Suppressor macrophage treated with lipopolysaccharide for 4 hours (primary cell): ENCODE measurements at places on chromosomes 16 and 17.
A peak's percentile ranks its signal among the peaks of the same experiment; 100 is the strongest.

DNA sequence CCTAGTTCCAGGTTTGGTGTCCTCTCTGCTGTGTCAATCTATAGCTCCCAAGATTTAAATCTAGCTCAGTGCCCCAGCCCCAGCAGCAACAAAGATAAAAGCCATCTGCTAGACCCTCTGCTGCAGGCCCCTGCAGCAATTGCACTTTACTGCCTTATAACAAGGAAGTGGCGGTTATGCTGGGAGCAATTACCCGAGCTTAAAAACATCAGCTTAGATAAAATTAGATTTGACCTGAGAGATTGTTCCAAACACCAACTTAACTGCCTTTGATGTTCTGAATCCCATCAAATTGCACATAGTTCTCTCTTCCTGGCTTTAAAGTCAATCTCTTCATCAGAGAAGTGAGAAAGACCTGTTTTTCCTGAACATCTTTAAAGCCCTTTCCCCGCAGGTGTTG, 62.4 kb upstream of the SHISA6 start:
- DNase-seq: no peak

GRCh38 chr17:1413281-1413791, 13.3 kb upstream of the YWHAE start:
- DNase-seq: peak; percentile 26

DNA sequence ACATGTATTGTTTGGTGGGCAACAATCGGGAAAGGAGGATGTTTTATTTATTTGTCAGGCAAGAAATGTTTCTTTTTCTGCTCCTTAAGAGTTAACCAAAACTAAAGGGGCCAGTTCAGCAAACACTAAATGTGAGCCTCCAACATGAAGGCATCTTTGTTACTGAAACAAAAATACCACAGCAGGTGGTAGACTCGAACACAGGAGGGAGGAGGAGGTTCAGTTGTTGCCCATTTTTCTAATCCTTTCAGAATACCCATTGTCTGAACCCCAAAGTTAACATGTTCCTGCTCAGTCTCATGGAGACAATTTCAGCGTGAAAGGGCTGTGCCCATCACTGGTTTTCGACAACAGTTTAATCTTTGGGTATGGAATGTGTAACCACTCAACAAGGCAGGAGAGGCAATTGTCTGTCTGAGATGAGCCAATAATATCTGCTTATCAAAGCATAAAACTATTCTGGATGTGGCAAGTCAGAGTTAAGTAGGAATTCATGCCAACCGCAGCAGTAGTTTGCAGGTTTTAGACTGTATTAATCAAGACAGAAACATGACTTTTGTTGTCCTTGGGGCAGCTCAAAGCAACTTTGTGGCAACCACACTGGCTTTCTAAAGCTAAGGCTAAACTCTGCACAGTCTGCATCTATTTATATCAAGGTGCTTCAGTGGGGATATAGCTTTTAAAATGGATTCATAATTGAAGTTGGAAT, 211.7 kb downstream of the FTO start:
- DNase-seq: no peak

DNA sequence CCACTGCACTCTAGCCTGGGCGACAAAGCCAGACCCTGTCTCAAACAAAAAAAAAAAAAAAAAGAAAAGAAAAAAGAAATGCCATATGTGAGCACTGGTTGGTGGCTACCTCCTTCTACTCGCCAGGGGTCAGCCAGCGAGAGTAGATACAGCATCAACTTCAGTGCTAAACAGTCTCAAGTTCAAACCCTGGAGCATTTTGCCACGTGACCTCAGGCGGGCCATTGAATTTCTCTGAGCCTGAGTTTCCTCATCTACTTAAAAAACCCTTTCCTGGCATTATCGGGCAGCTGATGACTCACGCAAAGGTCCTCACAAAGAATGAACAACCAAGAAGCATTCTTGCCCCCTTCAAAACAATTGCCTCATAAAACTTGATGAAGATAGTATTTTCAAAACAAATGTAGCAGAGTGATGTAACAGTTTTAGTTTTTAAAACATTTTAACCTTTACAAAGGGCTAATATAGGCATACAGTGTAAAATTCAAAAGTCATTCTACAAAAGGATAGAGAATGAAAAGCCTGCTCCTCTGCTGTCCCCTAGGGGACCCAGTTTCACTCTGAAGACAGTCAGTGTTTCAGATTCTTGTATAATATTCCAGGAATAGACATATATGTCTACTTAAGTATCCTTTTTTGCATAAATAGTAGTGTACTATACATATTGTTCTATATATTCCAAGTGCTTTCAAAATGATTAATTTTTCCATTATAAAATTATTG, 28.4 kb downstream of the DNAH2 start:
- DNase-seq: peak; percentile 69

DNA sequence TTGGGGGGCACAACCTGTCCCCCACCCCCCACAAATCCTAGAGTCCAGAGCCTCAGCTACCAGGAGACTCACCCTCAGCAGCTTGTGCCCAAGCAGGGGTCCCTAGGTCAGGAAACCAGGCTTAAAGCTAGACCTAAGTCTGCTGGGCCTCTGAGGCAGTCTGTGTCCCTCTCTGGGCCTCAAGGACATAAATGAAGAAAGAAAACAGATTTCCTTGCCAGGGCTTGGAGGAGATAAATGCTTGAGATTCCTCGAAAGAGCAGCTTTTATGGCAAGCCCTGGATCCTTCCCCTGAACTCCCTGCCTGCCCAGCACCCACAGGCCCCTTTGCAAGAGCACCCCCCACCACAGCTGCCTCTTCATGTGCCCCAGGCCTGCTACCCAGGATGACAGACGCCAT, 3.3 kb downstream of the SRCIN1 start:
- DNase-seq: no peak

DNA sequence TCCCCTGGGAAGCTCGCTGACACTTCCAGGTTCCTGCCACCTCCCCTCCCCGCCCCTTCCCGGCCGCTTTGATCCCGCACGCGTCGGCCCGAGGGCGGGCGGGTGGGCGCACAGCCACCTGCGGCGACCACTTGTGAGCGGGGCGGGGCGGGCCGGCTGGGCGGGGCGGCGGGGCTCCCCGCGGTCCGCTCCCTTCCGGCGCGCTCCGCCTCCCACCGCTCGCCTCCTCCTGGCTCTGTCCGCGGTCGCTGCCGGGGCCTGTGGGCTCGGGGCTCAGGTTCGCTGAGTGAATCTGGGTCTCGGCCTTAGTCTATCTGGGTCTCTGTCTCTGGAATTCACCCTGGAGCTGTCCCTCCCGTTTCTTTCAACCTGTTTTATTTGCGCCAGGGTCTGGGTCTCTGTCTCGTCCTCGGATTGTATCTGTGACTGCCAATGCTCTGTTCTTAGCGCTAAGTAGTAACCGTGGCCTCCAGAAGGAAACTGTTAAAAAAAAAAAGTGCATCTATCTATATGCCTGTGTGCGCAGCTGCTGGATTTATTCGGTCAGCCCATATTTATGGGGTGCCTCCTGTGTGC, 2.7 kb upstream of the HES7 start:
- DNase-seq: peak; percentile 42

DNA sequence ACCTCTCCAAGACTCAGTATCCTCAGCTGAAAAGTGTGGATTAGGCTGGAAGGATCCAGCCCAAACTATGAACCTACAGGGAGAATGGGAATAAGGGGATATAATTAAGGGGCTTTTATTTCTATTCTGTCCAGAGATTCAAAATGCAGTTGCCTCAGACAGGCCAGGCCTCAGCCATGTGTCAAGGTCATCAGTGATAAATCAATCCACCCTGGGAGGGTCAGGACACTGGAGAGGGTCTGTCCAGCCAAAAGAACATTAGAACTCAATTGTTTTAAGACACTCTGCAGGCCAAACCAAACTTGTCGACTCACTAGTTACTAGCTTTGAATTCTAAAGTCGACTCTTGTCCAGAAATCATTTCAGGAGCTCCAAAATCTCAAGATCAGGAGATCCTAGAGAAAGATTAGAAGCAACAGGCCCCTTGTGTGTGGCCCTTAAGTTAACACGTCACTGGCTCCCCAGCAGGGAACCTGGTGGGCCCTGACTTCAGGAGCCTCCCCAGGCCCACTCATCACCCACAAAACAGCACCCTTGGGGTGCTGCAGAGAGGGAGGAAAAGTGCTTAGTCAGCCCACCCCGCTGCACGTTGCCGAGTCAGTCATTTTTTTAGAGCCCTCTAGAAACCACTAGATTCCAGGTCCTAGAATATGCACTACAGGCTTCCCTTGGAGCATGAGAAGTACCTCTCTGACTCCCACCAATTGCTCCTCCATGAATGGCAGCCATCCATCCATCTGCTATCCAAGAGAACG, 156.8 kb downstream of the XYLT1 start:
- DNase-seq: no peak

GRCh38 chr17:29732613-29733012, 109.9 kb upstream of the CORO6 start:
- no peak for DNase-seq

DNA sequence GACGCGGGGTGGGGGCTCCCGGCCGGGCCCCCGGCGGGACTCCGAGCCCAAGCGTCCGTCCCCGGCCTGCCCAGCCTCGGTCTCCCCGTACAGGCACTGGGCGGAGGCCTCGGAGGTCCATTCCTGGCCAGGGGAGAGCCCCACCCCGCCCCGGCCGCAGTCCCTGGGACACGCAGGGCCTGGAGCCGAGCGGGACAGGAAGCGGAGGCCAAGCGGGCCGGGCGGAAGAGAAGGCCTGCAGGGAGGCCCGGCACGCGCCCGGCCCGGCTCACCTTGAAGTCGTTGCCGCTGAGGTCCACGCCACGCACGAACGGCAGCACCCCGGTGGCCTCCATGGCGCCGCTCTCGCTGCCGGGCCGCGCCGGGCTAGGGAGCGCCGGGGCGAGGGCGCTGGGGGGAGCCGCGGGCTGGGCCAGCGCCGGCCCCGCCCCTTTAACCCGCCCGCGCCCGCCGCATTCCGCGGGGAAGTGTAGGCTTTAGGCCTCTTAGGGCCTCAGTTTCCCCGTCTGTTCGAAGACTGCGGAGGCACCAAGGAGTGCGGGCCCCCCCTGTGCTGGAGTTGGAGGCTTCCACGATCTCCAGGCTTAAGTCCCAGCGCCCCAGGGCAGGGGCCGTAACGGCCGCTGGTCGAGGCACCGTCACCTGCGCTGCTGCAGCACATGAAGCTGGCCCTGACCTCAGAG, at the start of gene FLII:
FLII (minus strand) TSS at position 383 of the 683 bp plus-strand sequence; CDS start at position 335, 48 bp downstream.
- peak; percentile 71 for DNase-seq

- DNase-seq: peak; percentile 85
These were observed 934 bp downstream of the MAFG start for GRCh38 chr17:81926451-81927151.

DNA sequence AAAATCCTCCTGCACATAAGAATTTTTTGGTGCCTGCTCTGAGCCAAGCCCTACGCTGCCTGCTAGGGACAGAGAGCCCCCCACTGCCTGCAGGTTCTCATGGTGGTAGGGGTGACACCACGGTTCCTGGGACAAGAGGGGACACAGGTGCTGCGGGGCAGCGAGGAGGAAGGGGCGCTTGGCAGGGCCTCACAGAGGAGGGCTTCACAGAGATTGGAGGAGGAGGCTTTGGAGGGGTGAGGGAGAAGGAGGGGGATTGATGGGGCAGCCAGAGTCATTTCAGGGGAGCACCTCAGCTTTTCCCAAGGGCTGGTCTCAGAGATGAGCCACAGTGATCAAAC, 29.8 kb upstream of the GSG1L start:
- DNase-seq: no peak

DNA sequence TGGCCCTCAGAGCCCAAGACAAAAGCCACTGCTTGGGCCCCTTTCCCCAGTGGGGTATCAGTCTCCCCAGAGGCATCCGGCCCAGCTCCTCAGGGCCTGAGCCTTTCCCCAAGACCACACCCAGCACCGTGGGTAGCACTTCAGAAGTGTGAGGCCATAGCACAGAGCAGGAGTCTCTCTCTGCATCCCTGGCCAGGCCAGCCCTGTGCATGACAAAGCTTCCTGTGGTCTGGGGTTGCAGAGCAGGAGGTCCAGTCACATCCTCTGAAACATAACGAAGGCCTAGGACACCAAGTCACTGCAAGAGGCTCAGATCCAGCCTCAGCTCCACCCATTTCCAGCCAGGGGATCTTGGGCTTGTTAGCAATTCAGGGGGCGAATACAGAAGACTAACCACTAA, 56.8 kb upstream of the ZNF423 start:
- no peak for DNase-seq

DNA sequence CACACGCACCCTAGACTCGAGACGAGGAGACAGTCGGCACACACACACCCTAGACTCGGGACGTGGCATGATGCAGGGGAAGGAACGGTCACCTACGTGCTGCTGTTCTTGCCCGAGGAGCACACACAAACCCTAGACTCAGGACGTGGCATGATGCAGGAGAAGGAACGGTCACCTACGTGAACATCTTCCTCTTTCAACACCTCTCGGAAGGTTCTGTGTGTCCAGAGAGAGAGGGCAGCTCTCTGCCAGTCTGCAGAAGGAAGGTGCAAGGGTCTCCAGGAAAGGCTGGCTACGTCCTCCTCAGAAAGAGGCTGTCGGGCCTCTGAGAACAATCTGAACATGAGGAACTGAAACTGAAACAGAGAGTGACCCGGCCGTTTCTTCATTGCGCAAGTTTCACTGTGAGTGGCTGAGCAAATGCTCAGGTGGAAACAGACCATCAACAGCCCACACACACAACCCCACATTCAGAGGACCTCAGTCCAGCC, 43.4 kb downstream of the ZNF276 start:
- peak; percentile 95 for DNase-seq

DNA sequence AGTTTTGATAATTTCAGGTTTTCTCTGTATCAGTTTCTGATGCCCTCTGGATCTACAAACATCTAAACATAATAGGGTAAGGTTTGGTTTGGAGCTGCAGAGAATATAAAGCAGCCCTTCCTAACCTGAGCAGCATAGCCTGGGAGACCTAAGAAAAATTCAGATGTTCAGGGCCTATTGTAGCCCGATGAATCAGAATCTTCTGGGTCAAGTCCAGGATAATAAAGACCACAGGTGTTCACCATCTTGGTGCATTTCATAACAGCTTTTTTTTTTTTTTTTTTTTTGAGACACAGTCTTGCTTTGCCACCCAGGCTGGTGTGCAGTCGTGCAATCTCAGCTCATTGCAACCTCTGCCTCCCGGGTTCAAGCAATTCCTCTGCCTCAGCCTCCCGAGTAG, 19.7 kb upstream of the ARHGAP17 start:
- DNase-seq: no peak

GRCh38 chr16:46648656-46649055, 27.5 kb upstream of the SHCBP1 start:
- no peak for DNase-seq

GRCh38 chr16:85584819-85585282, 28.3 kb upstream of the GSE1 start:
- DNase-seq: no peak
